Activated CD4-positive, alpha-beta T cell treated with anti-CD3 and anti-CD28 coated beads, Interleukin-2, amount 50 U/mL, for 1 hour (primary cell): ENCODE measurements at places on chromosomes 2 and 18.

DNA sequence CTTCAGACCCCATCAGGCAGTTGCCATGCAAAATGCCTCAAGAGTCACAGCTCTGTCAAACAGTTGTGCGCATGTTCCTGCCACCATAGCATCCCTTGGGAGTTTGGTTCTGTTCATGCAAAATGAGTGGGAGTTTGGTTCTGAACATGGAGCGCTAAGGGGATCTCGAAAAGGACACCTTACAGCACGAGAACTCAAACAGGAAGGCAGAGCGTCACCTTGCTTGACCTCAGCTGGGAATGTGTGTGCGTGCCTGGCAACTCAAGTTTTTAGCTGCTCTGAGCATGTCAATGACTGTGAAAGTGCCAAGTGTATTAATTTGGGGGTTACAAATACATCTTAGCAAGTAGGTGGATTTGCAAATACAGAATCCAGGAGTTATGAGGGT lies 16.6 kb downstream of the MALL start:
- DNase-seq = no peak

- DNase-seq = no peak
These were observed 236.8 kb downstream of the CAMKMT start for GRCh38 chr2:44598330-44599119.

DNA sequence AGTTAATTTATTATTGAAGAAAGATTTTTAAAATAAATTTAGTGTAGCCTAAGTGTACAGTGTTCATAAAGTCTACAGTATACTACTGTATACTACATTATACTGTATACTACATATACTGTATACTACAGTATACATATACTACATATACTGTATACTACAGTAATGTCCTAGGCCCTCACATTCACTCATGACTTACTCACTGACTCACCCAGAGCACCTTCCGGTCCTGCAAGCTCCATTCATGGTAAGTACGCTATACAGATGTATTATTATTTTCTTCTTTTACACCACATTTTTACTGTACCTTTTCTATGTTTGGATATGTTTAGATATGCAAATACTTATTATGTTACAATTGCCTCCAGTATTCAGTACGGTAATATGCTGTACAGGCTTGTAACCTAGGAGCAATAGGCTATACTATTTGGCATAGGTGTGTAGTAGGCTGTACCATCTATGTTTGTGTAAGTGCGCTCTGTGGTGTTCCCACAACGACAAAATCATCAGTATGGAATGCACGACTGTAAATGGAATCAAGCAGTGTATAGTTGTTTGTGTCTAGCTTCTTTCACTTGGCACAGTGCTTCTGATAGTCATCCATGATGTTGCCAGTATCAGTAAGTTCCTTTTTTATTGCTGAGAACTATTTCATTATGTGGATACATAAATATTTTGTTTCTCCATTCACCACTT lies 245.7 kb downstream of the MTX2 start:
- DNase-seq = no peak

DNA sequence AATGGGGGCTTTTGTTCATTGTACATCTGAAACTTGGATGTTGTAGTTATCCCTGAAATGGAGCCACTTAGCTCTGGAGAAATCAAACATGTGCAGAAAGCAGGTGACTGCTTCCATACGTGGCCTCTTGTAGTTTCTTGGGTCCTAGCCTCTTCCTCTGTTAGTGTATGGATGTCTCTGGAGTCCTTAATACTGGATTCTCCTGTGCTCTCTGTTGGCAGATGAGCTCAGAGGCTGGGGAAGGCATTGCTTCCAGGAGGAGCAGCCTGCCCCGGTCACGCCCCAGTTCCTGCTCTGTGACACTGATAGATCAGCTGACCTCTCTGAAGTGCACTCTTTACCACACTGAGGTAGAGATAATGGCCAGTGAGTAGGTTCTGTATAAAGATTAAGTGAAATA lies 176.2 kb downstream of the LDLRAD4 start:
- no peak for DNase-seq

DNA sequence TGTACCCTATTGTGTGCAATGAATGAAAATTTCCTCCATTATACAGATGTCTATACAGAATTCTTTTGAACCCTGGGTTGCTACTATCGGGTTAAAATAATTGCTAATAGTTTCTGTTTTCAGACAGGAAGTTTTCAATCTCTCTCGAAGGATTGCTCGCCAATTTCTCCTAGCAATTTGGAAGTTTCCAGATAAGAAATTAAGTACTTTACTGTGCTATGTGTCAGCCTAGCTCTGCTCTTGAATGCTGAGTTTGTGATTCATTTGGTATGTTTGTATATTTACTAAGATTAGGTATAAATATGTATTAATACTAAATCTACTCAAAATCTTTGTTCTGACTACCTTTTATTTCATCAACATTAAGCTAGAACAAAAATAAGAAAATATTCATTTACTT lies 74.6 kb upstream of the ARL5A start:
- no peak for DNase-seq

GRCh38 chr2:8802741-8803140 lies 34.7 kb downstream of the KIDINS220 start:
- DNase-seq = no peak

- DNase-seq = peak; percentile 13
These were observed 80.9 kb downstream of the CHRNA1 start for GRCh38 chr2:174683392-174683759.

- peak; percentile 34 for DNase-seq
These were observed 894 bp downstream of the SMAD7 start for GRCh38 chr18:48949606-48950535.
